GM04503 (cell line): ENCODE measurements at places on chromosomes 3 and 15.

DNA sequence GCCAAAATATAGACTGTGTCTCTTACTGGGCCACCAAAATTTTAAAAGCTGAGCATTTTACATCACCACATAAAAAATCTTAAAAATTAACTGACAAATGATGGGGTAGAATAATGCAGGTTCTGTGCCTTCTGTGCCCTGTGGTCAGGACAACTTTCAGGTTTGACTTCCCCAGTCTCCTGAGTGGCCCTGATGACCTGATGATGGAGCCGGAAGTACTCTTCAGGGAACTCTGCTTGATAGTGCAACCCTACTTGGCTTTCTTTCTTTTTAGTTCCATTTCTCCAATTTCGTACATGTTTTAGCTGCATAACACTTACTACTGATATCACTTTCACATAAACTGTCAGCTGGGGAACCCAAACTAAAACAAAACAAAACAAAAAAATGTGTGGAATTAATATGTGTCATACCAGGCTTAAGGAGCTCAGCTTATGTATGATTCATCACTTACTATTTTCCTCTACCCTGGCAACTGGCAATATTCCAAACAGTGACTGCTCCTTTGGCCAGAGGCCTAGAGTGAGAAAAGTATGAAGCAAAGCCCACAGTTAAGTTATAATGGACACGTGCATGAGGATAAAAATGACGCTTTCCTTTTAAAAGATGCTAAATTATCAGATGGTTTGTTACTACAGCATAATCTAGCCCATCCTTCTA, 194.3 kb downstream of the BCHE start:
- DNase-seq: peak; percentile 83

- DNase-seq: peak; percentile 27
Observed at GRCh38 chr3:8954938-8955763, 8.1 kb downstream of the RAD18 start.

DNA sequence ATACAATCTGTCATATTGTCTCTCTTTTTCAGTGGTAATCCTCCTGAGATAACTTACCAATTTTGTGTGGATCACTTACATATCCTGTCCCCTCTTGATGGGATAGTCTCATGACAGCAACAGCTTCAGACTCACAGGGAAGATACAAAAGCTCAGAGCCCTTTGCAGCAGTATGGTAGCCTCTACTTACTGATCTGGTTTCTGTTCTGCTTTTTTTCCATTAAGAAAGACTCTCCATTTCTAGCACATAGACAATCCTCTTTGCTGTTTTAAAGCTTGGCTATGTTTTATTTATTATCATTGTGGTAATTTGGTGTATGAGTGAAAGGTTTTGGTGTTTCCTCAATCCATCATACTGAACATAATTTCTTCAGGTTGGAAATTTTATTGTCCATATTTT, 25.4 kb upstream of the SOX14 start:
- DNase-seq: no peak

DNA sequence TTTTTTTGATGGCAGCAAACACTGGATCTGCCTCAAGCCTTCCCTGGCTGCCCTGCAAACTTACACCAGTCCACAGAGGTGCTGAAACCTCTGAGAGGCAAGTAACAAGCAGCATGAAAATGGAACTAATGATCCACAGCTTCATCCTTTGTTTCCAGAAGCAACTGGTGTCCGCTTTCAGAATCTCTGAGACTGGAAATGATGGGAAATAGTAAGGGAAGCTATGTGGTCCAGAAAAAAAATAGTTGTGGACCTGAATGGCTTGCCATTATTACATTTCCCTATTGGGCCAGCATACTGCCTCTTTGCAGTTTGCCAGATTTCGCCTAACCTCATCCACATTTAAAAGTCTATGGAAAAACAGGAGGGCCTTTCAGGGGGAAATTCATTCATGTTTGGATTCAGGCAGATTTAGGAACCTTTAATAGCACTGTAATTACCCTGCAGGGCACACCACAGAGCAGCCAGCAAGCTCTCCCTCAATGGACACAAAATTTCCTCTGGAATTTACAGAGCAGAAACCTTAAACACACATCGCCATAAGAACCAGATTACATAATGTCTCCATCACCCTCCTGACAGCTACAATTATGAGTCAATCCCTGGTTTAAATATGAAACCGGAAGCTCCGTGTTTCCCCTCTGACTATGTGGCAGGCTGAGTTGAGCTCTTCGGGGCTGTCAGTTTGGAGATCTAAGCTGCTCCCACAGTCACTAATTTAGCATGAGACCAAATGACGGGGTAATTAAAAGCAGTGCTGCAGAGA, 134.4 kb downstream of the TMCO5A start:
- no peak for DNase-seq

GRCh38 chr15:84657748-84658079, 285 bp downstream of the NMB start:
- no peak for DNase-seq

DNA sequence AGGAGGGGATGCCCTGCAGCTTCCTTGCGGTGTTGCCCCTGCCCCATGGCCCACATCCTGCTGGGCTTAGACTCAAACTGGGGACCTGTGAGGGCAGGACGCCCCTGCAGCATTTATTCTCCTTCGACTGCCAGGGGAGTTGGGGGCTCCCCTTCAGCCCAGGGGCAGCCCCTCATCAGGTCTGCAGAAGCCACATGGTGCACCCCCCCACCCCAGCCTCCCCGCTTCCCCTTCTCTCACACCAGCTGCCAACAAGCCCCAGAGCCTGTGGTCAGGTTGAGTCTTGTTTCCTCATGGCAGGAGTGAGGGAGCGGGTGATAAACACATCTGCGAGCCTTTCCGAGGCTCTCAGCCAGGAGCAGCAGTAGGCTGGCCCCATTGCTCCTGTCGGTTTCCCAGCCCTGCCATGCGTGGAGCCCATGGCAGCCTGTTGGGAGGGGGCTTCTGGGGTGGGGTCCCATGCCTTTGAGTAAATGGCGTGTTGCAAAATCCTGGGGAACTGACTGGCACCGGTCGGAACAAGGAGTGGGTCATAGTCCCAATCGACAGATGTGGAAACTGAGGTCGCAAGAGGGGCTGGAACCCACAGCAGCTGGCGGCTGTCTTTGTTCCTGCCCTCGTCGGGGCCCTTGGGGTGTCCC, 27.8 kb downstream of the WNT7A start:
- no peak for DNase-seq

GRCh38 chr3:130255442-130255841, 90.0 kb upstream of the COL6A5 start:
- no peak for DNase-seq

GRCh38 chr15:99844150-99844549, 110.9 kb upstream of the LYSMD4 start:
- no peak for DNase-seq

- DNase-seq: no peak
Observed at GRCh38 chr3:12754313-12754712, 4.7 kb downstream of the TMEM40 start.

DNA sequence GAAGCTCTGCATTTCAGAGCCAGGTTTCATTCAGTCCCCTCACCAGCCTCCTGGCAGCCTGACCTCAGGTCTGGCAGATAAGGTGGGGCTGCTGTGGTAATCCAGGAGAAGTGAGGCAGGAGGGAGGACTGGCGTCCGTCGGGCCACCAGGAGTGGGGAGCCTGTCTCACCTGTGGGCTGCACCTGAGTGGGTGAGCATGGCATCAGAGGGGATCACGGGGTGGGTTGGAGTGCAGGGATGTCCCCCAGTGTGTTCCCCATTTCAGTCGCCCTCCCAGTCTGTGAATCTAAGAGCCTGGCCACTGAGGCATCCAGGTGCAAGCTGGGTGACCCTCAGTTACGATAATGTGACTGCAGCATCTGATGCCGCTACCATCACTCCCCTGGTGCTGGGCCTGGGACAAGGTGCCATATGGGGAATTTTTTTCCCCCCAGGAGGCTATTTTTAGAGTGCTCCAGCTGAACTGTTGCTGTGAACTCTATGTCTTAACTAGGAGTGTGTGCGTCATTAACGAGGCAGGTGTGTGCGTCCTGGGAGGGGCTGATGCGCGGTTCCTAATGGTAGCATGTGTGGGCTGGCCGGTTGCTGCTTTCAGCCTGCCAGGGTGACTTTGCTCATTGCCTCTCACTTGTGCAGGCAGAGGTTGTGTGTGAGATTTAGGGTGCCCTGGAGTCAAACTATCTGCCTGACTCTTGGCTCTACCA, 165.2 kb downstream of the SLCO3A1 start:
- DNase-seq: no peak

GRCh38 chr15:89679212-89679611, at the start of gene PLIN1:
PLIN1 (minus strand) TSS chr15:89679367; CDS start chr15:89677489, 1,878 bp downstream.
- DNase-seq: no peak

- DNase-seq: no peak
Observed at GRCh38 chr3:145294572-145294971, 866.4 kb downstream of the PLOD2 start.

DNA sequence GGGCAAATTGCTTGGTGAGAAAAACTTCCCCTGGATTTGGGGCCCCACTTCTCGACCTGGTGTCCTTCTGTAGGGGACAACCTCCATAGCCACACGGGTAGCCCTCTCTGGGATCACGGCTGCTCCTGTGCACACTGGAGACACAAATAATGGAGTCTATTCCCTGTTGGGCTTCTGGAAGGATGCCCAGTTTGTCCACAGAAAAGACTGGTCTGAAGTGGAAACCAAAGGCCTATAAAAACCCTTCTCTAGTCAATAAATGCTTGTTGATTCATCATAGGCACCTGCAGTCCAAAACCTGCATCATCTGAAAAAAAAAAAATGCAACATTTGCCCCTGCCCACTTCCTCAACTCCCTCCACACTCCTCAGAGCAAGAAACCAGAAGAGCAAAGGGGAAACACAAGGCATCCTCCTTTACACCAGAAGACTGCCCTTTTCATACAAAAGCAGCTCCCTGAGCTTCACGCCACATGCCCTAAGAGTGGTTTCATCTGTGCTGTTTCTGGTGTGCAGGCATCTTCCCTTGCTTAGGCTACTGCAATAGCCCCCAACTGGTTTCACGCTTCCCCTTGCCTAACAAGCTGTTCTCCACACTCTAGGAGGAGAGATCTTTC, 36.3 kb downstream of the SRGAP3 start:
- no peak for DNase-seq

DNA sequence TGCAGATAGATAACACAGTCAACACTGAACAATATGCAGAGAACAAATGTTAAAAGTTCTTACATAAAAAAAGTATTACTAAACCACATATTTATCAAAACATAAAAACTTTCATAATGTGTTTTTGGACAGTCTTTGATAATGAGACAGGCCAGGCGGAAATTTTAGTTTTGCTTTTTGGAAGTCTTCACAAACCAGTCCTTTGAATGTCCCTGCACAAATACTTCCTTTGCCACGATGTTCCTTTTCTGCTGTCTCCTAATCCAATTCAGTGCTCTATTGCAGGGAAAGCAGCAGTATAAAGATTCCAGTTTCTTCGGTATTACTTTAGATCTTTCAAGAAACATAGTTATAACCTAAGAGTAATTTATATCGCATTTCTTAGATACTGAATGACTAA, 135.9 kb downstream of the TBL1XR1 start:
- DNase-seq: no peak

- no peak for DNase-seq
Observed at GRCh38 chr15:90869140-90869541, 753 bp downstream of the FURIN start.

- DNase-seq: no peak
Observed at GRCh38 chr15:96767703-96768434, 437.4 kb downstream of the NR2F2 start.

DNA sequence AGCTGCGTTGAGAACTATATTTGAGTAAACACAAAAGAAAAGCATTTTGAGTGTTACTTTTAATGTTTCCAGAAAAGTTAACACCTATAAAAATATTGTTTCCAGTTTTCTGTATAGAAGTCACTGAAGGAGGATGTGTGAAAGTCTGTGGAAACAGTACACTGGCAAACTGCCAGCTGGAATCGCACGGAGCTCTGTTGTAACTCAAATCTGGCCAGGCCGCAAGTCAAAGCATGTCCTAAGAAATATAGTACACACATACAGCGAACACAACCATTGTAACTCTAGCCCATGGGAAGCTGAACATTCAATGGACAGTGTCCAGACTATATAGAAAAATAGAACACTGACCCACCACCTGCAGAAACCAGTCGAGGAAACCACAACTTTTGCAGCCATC, 657.2 kb downstream of the FHIT start:
- DNase-seq: no peak
